ENCODE measurements at places on chromosomes 12 and 14.
A peak's percentile ranks its signal among the peaks of the same experiment; 100 is the strongest.

GRCh38 chr12:51085757-51086156 lies 2.4 kb upstream of the CSRNP2 start:
- DNase-seq: no peak

- peak; percentile 10 for DNase-seq
These were observed 234.0 kb downstream of the ETNK1 start for GRCh38 chr12:22858849-22859570.

DNA sequence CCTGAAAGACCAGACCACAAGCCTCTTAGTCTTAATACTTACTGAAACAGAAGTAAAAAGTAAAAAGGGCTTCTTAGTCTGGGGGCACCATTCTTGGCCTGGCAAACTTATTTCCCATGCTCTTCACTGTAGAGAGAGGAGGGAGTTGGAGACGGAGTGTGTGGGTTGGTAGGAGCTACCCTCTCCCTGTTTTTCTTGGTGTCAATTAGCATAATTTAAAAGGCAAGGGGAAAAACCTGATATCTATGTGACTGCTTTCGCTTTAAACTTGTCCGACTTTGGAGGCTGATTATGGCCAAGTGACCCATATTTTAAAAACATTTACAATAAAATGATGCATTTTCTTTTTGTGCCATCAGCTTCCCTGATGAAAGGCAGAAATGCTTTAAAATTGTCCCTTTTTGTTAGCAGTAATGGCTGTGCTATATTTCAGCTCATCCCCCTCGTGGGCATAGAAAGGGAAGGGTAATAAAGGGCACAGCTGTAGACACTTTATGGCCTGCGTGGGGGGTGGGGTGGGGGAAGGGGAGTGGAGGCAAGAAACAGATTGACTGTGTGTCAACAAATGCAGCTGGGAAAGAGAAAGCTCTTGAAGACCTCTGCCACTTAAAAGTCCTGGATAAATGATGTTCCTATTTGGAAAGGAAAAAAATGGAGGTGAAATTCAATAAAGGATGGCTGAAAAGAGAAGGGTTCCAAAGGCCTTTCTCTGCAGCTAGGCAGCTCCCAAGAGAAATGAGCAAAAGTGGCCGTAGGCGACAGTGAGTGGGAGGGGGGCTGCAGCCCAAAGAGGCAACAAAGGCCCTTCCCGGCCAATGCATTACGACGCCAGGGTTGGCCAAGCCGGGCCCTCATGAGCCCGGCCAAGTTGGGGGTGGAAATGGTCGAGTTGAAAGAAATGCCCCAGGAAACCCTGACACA lies 57.5 kb upstream of the TMEM263 start:
- no peak for DNase-seq

DNA sequence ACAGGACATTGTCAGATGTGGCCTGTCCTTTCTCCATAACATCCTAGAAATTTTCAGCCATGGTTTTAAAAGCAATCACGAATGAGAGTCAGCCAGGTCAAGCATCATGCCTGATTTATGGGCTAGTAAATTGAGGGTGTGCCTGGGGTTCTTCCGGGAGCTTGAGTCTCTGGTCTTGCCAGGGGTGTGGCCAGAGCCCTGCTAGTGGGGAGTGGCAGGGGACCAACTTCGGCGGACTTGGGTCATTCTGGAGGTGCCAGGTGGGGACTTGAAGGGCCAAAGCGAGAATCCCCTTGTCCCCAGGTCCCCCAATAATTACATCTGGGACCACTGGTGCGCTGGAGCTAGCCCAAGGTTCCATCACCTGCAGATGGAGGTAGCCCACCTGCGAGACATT lies 5.7 kb downstream of the OTUB2 start:
- no peak for DNase-seq

- no peak for DNase-seq
These were observed 38.1 kb upstream of the TMED10 start for GRCh38 chr14:75214558-75214957.

- peak; percentile 42 for DNase-seq
These were observed 402.2 kb downstream of the BCAT1 start for GRCh38 chr12:24546661-24547060.

DNA sequence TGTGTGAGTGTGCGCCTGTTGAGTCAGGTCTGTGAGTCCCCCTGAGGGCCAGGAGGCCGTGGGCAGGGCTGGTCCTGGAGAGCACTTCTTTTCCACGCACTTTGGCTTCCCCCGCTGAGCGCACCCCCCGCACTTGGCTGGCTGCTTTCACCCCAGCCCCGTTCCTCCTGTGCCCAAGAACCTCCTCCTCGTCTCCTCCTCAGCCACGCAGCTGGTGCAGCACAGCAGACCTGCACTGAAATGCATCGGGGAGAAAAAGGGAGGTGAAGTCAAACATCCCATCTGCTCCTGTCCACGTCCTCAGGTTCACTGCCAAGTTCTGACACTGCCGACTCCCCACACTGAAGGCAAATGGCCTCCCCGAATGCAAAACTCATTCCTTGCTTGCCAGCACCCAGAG lies 362.7 kb upstream of the SFSWAP start:
- no peak for DNase-seq

GRCh38 chr14:68819260-68819691 lies 26.4 kb upstream of the ZFP36L1 start:
- peak; percentile 88 for DNase-seq

GRCh38 chr12:132268674-132269073 lies 60.7 kb downstream of the GALNT9 start:
- no peak for DNase-seq

DNA sequence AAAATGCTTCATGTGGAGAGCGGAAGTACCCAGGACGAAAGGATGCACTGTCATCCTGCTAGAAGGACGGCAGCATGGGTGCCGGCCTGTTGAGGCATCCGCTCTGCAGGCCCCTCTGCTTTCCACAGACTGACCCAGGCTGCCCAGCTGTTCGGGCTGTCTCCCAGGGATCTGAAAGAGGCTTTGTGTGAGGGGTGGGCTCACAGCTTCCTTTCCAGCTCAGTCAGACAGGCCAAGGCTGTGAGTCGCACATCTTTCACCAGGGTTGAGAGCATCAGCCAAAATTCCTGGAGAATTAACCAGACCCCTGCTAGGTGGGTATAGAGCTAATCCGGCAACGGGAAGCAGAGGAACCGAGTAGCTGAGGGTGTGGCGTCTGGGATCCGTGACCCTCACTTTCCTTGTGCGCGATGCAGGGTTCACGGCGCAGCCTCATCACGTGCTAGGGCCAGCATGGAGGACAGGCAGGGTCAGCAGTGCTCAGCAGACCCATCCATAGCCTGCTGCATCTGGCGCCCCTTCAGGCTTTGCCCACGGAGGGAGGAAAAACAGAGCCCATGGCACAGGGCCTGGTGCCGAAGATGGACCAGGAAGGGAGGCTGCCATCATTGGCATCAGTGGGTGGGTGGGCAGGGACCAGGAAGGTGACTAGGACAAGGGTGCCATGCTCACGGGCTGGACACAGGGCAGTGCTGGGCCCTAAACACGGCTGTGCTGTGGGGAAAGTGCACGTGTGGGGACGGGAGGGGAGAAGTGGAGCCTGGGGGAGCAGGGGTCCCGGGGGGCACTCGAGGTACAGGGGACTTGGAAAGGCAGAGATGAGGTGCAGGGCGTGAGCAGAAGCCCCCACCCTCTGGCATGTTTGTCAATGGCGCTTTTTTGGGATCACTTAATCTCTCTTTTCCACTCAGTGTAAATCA lies 9.2 kb upstream of the SIVA1 start:
- no peak for DNase-seq

DNA sequence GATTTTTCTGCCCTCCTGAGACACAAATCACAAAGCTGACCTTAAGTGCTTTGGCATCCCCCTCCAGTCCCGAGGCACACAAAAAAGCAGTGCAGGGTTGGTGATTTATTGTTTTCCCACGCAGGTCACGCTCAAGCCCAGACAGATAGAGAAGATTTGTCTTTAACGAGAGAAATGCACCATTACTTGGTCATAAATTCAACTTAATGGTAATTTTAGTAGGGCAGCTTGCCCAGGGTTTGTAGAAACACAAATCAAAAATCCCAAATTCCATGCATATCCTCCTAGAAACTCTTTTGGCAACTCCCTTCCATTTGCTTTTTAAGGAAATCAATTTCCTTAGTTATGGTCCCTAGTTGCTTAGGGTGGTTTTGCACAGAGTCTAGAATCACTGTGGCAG lies 132.6 kb downstream of the IGF1 start:
- no peak for DNase-seq

GRCh38 chr12:62625228-62625627 lies 158.6 kb downstream of the MON2 start:
- peak; percentile 77 for DNase-seq

DNA sequence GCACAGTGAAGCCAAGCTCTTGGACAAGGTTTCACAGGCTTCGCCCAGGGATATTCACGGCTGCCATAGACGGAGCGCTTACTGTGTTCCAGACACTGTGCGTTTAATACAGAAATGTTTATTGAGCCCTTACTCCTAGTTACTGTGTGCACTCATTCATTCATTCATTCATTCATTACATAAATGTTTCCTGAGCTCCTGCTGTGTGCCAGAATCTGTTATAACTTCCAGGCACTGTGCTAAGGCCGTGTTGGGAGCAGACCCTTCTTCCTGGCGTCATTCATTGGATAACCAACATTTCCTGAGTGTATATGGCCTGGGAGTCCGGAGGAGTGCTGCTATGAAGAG lies 760 bp upstream of the MED13L start:
- DNase-seq: no peak

GRCh38 chr12:83793616-83794015 lies 1106.9 kb downstream of the TMTC2 start:
- no peak for DNase-seq

Measured in M059J (cell line).